Astrocyte (in vitro differentiated cells and primary cell): ENCODE measurements at places on chromosomes 1 and 21. TPM values are rescaled to one million over a fixed set of nuclear protein-coding genes. Genes with fewer than 3 reads are reported as not detected.
A peak's percentile ranks its signal among the peaks of the same experiment; 100 is the strongest.

DNA sequence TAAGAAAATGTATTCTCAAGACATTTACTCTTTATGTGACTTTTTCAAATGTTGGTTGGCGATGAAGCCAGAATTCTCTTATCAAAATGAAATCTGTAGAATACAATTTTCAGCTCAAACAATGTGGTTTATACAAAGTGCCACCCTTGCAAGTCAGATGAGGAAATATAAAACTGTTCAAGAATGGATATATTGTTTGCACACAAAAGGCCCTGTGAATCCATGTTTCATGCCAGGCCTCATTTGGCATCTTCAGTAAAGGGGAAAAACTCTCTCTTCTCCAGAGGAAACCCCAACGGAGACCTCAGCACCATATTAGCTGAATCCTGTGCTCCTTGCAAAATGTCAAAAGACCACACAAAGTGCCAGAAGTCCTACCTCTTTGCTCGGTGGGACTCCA is 310.4 kb downstream of the RRAGC start:
- DNase-seq = no peak

DNA sequence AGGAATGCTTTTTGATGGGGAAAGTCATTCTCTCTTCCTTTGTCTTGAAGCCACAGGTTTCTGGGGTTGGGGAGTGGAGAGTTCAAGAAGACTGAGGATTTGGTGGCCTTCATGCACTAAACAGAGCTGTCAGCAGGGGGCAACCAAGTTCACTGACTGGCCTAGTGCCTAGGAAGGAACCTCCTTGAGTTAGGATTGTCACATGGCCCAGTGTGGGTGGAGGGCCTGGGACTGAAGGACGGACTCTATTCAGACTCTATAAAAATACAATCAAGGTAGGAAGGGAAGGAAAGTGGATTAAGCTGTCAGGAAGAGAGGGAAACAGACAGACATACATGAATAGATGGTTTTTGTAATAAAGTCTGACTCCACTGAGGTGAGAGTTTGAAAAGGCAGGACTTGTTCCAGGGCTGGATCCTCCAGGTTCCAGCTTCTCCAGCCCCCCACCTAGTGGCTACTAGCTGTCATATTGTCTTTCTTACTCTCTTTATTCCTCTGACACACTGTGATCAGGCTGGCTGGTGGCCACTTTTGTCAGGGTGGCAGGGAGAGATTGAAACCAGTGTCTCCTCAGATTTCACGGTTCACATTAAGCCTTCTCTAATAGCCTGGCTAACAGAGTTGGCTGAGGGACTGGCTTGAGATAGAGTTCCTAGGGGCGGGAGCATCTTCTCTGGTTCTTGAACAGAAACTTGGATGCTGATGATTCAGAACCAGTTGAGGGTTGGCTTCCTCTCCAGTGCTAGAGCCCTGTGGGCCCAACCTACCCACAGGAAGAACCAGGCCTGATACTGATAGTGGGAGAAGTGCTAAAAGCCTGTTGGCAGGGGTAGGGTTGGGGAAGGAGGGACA is 4.1 kb upstream of the SH3BGRL3 start:
- DNase-seq = peak; percentile 96

GRCh38 chr1:57736940-57737339 is 313.1 kb upstream of the DAB1 start:
- DNase-seq = no peak

DNA sequence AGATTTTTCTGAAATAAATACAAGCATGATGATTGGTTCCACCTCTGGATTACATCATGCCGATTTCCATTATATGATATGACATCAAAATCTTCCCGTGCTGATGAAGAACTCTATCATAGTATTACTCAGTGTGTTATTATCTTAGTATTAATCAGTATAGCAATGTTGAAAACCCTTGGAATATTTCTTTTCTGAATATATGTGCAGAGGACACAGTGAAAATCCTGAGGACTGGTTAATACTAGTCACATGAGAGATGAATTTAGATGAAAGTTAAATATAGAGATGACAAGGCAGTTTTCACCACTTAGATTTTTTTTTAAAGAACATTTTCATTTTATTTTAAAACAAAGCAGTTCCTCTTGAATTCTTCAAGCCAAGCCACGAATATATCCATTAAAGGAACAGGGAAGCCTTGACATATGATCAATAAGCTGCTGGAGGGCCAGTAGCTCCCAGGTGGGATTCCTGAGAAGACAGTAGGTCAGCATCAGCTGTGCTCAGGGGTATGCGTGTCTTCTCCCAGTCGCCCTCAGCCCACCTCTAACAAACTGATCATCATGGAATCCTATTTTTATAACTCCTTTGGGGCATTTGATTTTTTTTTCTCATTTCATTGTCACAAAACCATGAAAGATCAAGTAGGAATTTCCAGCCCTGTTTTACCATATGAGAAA is 56.2 kb upstream of the UBE2U start:
- DNase-seq = no peak

GRCh38 chr1:89905395-89906058 is 84.7 kb downstream of the LRRC8D start:
- no peak for DNase-seq

GRCh38 chr1:234745844-234746797 is 136.1 kb upstream of the IRF2BP2 start:
- peak; percentile 93 for DNase-seq

PGLYRP3 gene
- not detected in 2 replicates for total RNA-seq

ADORA3 gene
- total RNA-seq = not detected in 2 replicates

FCRL4 gene
- total RNA-seq = 0.48 TPM in 1 of 2 replicates, not detected in the other

TAL1 gene
- total RNA-seq = 0.14 and 0.17 TPM in 2 replicates

REG4 gene
- total RNA-seq = not detected in 2 replicates
